ENCODE measurements at places on chromosomes 5 and 9. TPM values are rescaled to one million over a fixed set of nuclear protein-coding genes. Genes with fewer than 3 reads are reported as not detected.

DNA sequence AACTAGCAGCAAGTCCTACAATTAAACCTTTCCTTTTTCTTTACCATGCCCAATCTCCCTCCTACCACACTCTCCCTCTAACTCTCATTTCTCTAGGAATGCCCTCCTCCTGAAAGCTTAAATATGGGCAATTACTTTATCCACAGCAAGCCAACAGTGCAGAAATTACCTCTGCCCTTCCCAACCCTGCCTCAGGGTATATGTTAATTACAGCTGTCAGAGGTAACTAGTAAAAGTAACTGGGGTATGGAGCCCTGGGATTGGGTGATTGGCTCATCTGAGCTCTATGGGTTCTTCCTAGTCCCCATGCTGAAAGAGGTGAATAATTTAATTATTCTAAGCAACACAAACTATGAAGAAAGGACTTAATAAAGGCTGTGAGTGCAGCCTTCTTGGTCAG, 478.9 kb upstream of the NMUR2 start:
- no peak for DNase-seq

GRCh38 chr9:27864644-27865438, 291.6 kb upstream of the C9orf72 start:
- no peak for DNase-seq

Gene LHX6
- total RNA-seq, result 0.99 TPM

GRCh38 chr5:32726086-32726557, 15.0 kb downstream of the NPR3 start:
- no peak for DNase-seq

GRCh38 chr5:172932313-172933017, 26.8 kb upstream of the RPL26L1 start:
- DNase-seq, result peak; percentile 39

DNA sequence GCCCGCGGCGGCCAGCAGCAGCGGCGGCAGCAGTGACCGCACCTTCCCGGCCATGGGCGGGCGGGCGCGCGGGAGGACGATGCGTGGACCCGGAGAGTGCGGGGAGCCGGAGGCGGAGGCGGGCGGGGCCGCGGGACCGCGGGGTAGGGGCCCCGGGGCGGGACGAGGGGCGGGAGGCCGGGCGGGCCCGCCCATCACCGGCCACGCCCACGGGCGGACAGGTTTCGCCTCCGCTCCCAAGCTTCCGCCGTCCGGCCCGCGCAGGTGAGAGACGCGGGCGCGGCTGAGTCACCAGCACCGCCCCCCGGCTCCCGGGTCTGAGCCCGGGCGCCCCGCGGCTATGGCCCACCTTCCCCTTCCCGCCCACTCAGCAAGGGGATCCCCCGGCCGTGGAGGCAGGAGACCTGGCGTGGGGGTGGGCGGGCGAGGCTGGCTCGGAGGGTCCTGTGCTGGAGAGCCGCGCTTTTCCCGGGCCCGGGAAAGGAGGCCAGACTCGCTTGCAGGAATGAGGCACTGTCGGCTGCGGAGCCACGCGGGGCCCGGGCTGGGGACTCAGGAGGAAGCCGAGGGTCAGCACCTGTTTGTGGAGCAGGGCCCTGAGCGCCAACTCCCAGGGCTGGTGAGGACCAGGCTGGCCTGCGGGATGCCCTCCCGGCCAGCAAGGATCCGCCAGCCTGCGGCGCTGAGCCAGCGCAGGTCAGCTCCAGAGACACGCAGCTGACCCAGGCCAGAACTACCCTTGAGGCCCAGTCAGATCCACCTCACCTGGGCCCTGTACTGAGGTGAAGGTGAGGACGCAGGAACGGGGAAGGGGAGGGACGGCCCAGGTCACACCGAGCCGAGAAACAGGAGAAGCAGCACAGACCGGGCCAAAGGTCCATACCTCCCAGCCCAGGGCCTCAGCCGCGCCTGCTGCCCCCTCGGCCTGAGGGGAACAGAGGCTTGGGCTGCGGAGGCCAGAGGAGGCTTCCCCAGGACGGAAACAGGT, at the start of gene ENTPD2:
Gene ENTPD2, minus strand, starts transcription at position 118 of the 988 bp plus-strand sequence. Its CDS starts 64 bp downstream, at position 54.
- no peak for DNase-seq

DNA sequence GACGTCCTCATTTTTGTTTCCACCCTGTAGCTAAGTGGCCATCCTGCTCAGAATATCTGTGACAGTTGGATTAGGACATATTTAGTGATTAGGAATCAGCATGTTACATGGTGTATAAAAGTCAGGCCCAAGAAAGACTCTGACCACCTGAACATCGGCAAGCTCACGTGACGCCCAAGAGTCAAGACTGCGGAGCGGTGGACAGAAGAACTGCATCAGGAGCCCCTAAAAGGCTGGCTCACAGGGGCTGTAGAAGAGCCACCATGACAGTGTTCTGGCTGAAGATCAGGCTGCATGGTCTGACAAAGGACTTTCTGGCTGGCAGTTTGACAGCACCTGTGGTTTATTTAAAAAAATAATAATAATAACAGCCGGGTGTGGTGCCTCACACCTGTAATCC, 185.3 kb downstream of the AUH start:
- no peak for DNase-seq

DNA sequence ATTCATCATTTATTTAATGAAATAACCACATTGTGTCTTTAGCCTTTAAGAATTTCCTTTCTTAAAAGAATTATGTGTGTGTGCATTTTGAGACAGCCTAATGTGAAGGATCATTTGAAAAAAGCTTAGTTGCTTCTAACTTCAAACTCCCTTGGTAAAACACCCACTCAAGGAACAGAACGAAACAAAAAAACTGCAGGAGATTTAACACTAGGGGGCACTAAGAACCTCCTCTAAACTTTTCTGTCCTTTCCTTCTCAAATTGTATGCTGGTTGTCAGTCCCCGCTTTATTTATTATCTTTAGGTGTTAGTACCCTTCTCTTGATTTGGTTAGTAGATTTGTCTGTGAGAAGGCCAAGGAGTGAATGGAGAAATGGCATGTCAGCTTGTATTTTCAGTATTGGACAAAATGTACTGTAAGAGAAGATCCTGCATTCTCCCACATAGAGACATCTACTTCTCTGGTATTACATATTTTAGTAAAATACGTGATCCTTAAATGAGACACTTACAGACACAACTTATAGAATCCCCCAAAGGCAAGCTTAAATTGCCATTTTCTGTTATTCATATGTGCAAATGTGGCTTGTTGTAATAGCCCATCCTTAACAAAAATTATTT, 229.7 kb downstream of the MRPS30 start:
- peak; percentile 0 for DNase-seq

- no peak for DNase-seq
These were observed 155.0 kb upstream of the PITX1 start for GRCh38 chr5:135189024-135189423.

Gene SCGB3A2
- not detected for total RNA-seq

DNA sequence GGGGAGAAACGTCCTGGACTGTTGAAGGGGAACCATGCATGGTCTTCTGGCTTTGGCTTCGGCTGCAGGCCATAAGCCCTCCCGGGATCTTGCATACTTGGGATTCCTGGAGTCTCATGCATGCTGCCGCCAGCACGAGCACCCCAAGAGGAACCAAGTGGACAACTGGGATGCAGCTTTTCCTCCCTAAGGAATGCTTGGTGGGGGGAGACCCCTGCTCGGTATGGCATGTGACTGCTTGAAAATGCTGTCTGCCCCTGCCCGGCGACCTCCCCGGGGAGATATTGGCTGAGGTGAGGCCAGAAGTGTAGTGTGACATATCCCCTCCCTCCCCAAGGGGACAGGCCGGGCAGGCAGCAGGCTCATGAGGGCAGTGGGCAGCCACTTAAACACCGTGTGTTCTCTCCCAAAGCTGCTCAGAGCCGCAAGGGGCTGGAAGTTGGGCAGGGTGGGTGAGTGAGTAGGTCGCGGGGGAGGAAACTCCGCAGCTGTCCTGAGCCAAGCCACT, 15.7 kb downstream of the TMEM171 start:
- no peak for DNase-seq

GRCh38 chr5:88244686-88245085, 24.0 kb downstream of the TMEM161B start:
- DNase-seq, result no peak

Gene GFM2
- 36.7 TPM for total RNA-seq

DNA sequence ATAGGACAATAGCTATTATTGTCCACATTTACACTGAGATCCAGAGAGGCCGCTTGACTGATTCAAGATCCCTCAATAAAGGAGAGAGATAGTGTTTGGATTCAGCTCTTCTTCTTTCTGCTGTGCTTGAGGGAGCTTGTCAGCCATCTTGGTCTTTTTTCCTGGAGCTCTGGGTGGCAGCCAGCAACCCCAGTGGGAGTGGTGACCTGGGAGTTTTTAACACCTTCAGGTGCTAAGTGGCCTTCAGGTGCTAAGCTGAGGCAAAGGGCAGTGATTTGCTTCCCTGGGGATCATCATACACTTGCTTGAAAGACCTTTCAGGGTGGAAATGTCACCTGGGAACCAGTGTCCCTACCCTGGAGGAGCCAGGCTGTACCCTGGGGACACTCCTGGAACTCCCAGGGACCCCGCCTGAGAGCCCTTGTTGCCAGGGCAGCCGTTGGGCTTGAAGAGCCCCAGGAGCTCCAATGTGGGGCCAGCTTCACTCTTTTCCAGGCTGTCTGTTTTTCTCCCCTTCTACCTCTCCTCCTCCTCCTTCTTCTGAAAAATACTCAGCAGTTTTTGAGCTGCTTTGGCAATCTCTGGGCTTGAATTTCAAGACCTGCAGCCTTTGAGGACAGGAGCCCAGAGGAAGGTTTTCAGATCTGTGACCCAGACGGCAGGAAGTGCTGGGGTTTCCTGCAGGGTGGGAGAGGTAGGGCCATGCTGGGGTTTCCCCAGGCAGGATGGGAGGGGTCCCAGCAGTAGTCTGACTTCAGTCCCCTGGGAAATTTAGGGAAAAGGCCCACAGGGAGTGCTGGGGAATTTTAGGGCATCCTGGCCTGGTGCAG, 59.7 kb downstream of the FGF18 start:
- no peak for DNase-seq

Gene SV2C
- 0.10 TPM for total RNA-seq

GRCh38 chr9:131259432-131259898, 16.8 kb downstream of the FAM78A start:
- no peak for DNase-seq

Gene ZNF300
- 13.0 TPM for total RNA-seq

Gene TAS2R1
- not detected for total RNA-seq

DNA sequence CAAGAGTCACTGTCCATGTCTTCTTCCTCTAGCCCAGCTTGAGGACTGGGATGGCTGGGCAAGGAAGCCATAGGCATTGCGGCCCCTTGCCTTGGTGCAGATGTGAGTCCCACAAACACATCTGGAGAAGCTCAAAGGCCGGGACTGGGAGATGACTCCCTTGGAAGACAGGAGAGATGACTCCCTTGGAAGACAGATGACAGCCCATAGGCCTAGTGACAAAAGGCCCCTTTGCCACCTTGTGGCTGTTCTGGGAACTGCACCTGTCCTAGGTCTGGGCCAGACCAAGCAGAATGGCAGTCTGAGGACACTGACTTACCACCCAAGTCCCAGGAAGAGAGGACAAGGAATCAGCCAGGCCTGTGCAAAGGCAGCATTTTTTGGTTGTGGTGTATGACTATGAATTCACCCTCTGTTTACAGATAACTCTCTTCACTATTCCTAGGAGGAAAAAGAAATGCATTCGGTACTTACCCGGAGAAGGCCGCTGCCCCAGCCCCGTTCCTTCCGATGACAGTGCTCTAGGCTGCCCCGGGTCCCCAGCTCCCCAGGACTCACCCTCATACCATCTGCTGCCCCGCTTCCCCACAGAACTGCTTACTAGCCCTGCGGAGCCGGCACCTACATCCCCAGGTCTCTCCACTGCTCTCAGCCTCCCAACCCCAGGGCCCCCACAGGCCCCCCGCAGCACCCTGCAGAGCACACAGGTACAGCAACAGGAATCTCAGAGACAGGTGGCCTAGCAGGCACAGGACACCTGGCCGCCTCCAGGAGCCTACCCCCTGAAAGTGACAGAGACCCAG, 30.8 kb downstream of the SKP1 start:
- DNase-seq, result no peak

Gene DDX4
- not detected for total RNA-seq

All from skin of body (tissue), 3 donors.